ENCODE measurements at places on chromosomes 2 and 18. TPM values are rescaled to one million over a fixed set of nuclear protein-coding genes. Genes with fewer than 3 reads are reported as not detected.
A peak's percentile ranks its signal among the peaks of the same experiment; 100 is the strongest.

Gene UGT1A6
- polyA plus RNA-seq: 0.26 TPM

Gene HOXD13
- 0.11 TPM for polyA plus RNA-seq

Gene RAB1A
- polyA plus RNA-seq: 143 TPM

Gene LOXHD1
- 2.8 TPM for polyA plus RNA-seq

Gene BCL2
- 20.8 TPM for polyA plus RNA-seq

Gene KIF1A
- polyA plus RNA-seq: 4.4 TPM

Gene PTPN18
- 18.5 TPM for polyA plus RNA-seq

Gene ALPI
- not detected for polyA plus RNA-seq

Gene TRIB2
- 55.0 TPM for polyA plus RNA-seq

Gene SPEG
- polyA plus RNA-seq: 179 TPM

Gene FSIP2
- 1.6 TPM for polyA plus RNA-seq

Gene DSG1
- polyA plus RNA-seq: 0.09 TPM

Gene GNLY
- polyA plus RNA-seq: 1.0 TPM

DNA sequence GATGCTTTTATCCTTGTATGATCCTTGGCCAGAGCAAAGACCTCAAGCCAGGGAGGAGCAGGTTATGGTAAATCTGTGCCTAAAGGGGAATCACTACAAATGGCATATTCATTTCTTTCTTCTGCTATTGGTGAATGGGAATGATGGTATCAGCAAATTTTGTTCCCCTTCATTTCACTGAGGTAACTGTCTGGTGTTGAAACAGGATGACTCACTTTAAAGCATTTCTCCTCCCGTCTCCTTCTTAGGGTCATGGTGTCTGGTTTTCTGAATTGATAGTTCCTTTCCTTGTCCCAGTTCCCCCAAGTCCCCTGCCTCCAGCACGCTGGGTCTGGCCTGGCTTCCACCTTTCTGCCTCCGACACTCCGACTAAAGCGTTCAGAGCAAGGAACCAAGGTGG, 109.2 kb downstream of the MREG start:
- DNase-seq: no peak

DNA sequence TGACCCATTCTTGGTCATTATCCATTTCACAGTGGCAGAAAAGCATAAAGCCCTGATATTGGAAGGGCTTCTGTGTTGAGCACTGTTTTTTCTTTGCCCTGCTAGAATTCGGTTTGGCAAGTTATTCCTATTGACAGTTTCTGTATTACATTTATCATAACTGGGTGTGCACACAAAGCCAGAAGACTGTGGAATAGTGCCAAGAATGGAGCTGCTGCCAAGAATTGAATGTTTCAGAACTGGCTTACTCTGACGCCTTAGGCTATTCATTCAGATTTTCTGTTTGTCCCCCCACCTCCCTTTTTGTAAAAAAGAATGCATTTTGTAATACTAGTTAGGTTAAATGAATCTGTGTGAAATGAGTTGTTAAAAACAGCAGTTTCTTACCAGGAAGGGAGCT, 12.7 kb downstream of the KDM3A start:
- DNase-seq: peak; percentile 78

- no peak for DNase-seq
Measured at GRCh38 chr2:38515155-38516074, 87.3 kb downstream of the HNRNPLL start.

- DNase-seq: no peak
Measured at GRCh38 chr18:9916077-9916639, 2.3 kb downstream of the VAPA start.

- peak; percentile 87 for DNase-seq
Measured at GRCh38 chr2:241637018-241637794, at the start of the genes ATG4B and THAP4. TSS of gene ATG4B (plus strand) at chr2:241637693. CDS start at chr2:241637715, 22 bp downstream. TSS of gene THAP4 (minus strand) at chr2:241637158. CDS start at chr2:241637017, 141 bp downstream.

- no peak for DNase-seq
Measured at GRCh38 chr2:6025391-6025790, 333.2 kb downstream of the SOX11 start.

GRCh38 chr2:53493210-53493609, 274.4 kb upstream of the CHAC2 start:
- no peak for DNase-seq

- DNase-seq: no peak
Measured at GRCh38 chr2:70050631-70051425, 36.4 kb upstream of the PCBP1 start.

- no peak for DNase-seq
Measured at GRCh38 chr18:23560186-23560585, 26.1 kb downstream of the NPC1 start.

GRCh38 chr18:76376668-76377358, 118.2 kb downstream of the ZNF516 start:
- DNase-seq: no peak

- no peak for DNase-seq
Measured at GRCh38 chr2:137764646-137765045, 199.6 kb upstream of the HNMT start.

DNA sequence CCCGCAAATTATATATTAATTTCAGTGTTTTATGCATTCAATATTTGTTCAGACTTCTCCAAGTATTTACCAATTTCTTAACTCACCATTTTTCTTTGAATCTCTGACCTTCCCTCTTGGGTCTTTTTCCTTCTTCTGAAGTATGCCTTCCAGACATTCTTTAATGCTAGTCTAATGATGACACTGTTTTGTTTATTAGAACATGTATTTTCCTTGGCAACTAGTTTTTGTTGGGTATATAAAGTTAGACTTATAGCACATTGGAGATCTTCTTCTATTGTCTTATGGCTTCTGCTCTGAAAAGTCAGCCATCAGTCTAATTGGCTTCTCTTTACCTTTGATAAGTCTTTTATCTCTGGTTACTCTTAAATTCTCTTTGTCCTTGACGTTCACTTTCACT, 423.2 kb upstream of the NRP2 start:
- no peak for DNase-seq

- no peak for DNase-seq
Measured at GRCh38 chr18:27652480-27653121, 467.5 kb upstream of the CHST9 start.

GRCh38 chr2:57906152-57906732, 140.4 kb upstream of the VRK2 start:
- DNase-seq: peak; percentile 39

- no peak for DNase-seq
Measured at GRCh38 chr2:65622951-65623535, 190.6 kb upstream of the SPRED2 start.

DNA sequence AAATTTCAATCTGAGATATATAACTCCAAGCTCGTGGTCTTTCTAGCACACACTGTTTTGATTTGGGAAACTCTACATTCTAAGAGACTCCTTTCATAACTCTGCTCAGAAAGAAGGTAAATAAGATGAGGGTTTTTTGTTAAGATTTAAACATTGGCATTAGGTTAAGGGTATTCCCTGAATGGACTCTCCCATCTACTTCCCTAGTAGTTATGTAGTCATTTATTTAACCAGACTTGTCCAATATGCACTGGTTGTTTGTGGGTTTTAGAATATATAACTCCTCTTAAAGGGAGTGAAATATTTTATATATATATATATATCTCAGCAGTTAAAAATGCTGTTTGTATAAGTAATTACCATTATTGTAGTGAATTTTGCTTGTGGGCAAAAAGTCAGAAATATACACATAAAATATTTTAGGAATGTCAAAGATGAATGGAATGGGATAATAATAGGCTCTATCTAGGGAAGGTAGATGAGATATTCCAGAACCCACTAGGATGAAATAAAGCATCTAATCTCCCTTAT, 61.5 kb upstream of the WDR75 start:
- no peak for DNase-seq

All from muscle of back (tissue), 13 donors.